ENCODE measurements at places on chromosomes 6 and 20.
A peak's percentile ranks its signal among the peaks of the same experiment; 100 is the strongest.

GRCh38 chr6:51584163-51584562 is 503.2 kb downstream of the PKHD1 start:
- DNase-seq: no peak

GRCh38 chr6:163962627-163963117 is 548.2 kb downstream of the QKI start:
- no peak for DNase-seq

- DNase-seq: no peak
These were observed 5.7 kb upstream of the TRIM40 start for GRCh38 chr6:30130179-30130679.

DNA sequence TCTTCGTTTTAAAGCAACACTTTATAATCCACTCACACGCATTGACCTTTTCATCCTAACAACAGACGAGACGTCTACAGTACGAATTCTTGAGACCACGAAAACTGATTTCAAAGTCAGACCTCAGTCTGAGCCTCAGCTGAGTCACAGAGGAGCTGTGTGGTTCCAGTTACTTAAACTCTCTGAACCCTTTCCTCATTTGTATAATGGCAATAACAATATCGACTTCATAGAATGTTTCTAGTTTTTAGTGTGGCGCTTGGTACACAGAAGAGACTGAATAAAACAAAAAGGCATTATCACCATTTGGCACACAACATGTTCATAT is 236.9 kb downstream of the ATXN1 start:
- DNase-seq: no peak

GRCh38 chr20:4724459-4725262 is 3.0 kb downstream of the PRND start:
- DNase-seq: no peak

DNA sequence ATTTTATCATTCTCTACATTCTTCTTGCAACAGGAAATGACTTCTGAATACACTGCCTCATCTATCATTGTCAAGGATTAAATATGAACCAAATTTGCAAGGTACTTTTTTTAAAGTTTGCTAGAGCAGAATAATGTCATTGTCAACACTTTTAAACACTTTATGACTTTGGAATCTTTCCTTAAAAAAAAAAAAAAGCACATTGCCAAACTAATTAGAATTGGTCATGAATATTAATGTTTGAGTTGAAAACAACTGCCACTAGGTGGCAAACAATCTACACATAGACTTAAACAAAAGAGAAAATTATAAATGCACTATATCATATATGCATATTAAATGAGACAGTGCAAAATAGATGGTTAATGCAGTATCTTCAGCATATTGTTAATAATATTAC is 32.5 kb upstream of the TMEM244 start:
- DNase-seq: no peak

- DNase-seq: no peak
These were observed 195.3 kb downstream of the SLC24A3 start for GRCh38 chr20:19407736-19408135.

GRCh38 chr6:158803733-158804143 is 15.4 kb downstream of the EZR start:
- DNase-seq: no peak

- peak; percentile 8 for DNase-seq
These were observed 191.5 kb downstream of the CDH4 start for GRCh38 chr20:61443443-61444126.
